ENCODE measurements at places on chromosomes 3 and 15.

GRCh38 chr15:62900071-62900802 is 142.3 kb upstream of the TPM1 start:
- DNase-seq = no peak

GRCh38 chr3:161372321-161373260 is 1.3 kb upstream of the SPTSSB start:
- no peak for DNase-seq

- no peak for DNase-seq
These were observed 18.2 kb downstream of the PTH1R start for GRCh38 chr3:46895761-46896160.

DNA sequence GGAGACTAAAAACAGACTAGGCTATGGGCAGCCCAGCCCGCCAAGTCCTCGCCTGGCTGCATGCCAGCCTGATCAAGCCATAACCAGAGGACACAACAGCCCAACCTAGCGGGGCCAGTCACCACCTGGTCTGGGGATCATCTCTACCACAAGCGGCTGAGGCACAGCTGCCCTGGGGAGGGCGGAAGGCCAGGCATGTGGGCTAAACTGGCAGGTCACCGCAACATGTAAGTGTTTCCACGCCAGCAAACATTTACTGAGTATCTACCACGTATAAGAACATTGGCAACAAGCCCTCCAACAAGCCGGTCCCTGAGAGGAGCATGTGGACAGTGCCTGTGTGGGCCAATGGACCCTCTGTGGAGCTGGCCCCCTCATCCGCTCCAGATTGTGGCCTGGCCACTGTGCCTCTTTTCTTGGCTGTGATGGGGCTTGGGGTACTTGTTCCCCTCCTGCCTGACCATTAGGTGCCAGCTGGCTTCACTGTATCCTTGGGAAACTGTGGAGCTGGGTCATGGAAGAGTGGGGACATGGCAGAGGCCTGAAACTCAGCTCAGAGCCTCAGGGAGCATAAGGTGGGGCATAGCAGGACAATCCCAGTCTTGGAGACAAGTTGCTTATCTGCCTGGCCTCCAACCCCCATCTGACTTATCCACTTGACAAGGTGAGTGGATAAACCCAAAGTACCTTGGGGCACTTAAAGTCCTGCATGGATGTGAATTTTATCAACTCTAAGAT is 9.0 kb downstream of the UBXN7 start:
- DNase-seq = no peak

DNA sequence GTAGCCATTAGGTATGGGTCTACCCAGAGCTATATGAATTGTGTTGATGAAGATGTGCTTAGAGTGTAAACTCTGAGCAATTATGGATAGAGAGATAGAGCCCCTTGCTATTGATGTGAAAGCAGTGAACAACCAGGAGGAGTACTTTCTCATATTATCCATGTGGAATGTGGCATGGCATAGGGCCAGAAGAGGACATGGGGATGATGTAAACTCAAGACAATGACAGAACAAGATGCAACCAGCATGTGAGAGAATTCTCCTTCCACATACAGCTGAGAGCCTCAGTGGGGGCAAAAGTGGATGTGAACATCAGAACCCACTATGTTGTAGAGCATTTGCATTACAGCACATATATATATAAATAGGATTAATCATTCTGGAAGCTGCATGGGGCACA is 36.4 kb upstream of the BNC1 start:
- no peak for DNase-seq

All from kidney capillary endothelial cell (primary cell).